ENCODE measurements at places on chromosomes 16 and 17.

GRCh38 chr16:80610481-80611156, 69.8 kb downstream of the DYNLRB2 start:
- no peak for DNase-seq

- peak; percentile 56 for DNase-seq
These were observed 52.8 kb downstream of the SDK2 start for GRCh38 chr17:73591296-73592078.

- no peak for DNase-seq
These were observed 5.8 kb upstream of the ABCA6 start for GRCh38 chr17:69147460-69147859.

GRCh38 chr17:77619851-77620250, 338.7 kb upstream of the TNRC6C start:
- DNase-seq, result no peak

GRCh38 chr17:9334536-9335446, 240.8 kb downstream of the STX8 start:
- DNase-seq, result no peak

- no peak for DNase-seq
These were observed 5.8 kb downstream of the ASB16 start for GRCh38 chr17:44176257-44176656.

All from GM20000 (cell line).